Stimulated activated CD8-positive, alpha-beta memory T cell treated with anti-CD3 and anti-CD28 coated beads, Interleukin-7, amount 100 ng/mL, for 24 hours (primary cell): ENCODE measurements at places on chromosomes 3 and 15.

- no peak for DNase-seq
Measured at GRCh38 chr3:154247806-154248415, 76.4 kb downstream of the DHX36 start.

DNA sequence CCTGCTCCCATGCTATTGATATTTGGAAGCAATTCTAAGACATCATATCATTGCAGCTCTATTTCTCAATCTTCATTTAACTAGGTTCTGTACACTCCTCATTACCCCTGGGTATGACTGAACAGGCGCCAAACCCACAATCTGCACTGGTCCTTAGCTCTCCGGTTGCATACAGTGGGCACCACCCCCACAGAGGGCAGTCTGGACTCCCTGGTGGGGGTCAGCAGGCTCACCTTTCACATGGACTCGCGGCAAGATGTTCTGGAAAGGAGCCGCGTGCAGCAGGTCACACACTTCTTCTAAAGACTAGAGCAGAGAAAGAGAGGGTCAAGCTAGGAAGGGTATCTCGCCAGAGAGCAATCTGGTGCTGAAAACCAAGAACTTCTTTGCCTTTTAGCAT, 36.5 kb downstream of the NIPA2 start:
- DNase-seq, result no peak

GRCh38 chr15:95804484-95804883, 526.0 kb upstream of the NR2F2 start:
- DNase-seq, result no peak

DNA sequence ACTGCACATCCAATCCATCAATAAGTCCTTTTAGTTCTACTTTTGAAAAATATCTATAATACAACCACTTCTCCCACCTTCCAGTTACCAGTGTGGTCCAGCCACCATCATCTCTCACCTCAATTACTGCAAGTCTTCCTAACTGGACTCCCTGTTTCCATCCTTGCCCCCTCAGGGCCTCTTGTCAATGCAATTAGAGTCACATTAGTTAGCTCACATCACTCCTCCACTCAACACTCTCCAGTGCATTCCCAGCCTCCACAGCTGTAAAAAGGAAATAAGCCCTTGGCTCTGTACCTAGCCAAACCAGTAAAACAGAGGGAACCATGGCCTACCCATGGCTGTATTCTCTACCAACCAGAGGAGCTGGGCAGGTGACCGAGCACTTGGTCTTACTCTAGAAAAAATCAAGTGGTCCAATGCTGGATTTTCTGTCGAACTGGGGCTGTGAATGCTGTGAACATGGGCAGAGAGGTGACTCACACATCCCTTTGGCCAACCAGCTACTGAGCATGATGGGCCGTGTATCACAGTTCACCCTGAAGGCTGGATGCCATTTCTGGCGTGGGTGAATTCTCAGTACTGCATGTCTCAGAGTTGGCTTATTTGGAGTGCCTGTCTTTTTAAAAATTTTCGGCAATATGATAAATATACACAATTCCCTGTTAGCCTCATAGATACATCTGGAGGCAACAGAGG, 62.5 kb upstream of the C15orf61 start:
- no peak for DNase-seq

DNA sequence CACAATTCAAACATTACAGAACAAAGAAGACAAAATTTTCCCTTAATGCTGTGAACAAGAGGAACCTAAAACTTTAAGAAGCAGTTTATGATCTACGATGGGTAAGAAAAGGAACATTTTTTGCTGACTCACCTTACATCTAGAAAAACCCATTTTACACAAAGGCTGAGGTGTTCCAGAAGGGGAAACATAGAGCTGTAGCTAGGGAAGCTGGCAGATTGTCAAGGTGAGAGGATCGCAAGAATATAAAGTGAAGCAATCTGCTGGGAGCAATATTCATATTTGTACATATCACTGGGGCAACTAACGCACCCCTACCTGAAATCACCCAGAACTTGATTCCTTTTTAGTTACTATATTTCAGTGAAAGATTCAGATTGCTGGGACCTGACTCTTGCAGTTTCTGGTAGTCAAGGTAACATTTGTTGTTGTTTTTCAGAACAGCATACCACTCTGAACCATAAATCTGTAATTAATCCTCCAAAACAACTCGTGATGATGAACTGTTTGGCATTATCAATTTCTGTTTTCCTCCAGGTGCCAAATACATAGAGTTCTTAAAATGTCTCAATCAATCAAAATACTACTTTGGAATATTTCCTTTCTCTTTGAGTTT, 184.1 kb upstream of the LRRC3B start:
- DNase-seq, result no peak

GRCh38 chr15:31503256-31503655, 176.6 kb downstream of the KLF13 start:
- DNase-seq, result no peak

GRCh38 chr15:77632534-77633133, at the start of gene LINGO1:
Gene LINGO1 (minus strand): TSS chr15:77632912. CDS start chr15:77632315, 597 bp downstream.
- DNase-seq, result no peak

DNA sequence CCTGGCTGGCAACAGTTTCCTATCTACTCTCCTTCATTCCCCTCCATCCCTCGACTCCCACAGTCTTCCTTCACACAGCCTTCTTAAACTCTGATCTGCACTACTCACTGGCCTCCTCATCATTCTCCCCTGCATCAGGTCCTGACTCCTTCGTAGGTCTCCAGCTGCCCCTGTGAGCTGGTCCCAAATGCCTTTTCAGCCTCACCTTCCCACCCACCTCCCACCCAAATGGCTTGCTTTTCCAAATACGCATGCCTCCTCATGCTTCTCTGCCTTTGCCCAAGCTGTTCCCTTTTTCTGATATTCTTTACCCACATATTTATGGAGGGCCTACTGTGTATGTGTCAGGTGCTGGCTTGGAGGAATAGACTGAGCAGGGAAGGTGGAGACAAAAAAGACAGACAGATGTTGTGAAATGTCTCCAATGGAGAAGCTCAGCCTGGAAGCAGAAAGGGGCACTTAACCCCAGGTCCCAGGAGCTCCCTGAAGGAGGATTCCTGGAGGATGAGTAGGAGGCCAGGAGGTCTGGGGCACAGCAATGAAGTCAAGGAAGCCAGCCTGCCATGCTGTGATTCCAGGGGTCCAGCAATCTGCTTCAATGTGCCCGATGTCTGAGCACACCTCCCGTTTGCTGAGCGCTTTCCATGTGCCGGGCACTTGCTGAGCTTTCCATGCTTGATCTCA, 252.2 kb downstream of the SHQ1 start:
- DNase-seq, result no peak

DNA sequence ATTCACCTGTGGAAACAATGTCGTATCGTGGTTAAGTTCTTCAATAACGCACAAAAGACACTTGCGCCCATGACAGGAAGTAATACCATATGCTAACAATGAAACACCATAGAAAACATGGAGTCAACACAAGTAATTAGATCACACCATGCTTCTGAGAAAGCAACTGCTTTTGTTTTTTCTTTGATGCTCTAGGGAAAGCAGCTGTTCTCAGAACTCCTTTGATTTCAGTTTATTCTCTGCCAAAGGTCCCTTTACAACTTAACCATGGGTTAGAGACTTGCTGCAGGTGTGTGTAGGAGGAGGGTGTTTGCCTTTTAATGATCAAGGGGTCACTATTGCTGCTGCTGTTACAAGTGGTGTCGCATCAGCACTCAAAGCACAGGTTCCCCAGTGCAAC, 324.0 kb upstream of the SLCO3A1 start:
- no peak for DNase-seq

GRCh38 chr3:122886946-122887345, 92.1 kb downstream of the SLC49A4 start:
- no peak for DNase-seq

DNA sequence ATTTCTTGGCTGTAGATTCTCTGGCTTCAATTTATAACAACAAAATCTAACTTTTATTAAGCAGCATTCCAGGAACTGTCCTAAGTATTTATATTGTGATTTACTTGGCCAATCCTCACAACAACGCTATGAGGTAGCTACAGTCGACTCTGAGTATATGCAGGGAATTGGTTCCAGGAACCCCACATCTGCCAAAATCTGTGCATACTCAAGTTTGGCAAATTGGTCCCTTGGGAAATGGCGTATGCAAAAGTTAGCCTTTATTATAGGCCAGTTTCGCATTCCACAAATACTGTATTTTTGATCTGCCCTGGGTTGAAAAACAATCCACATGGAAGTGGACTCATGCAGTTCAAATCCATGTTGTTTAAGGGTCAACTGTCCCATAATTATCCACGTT, 53.9 kb downstream of the RAP2B start:
- no peak for DNase-seq

DNA sequence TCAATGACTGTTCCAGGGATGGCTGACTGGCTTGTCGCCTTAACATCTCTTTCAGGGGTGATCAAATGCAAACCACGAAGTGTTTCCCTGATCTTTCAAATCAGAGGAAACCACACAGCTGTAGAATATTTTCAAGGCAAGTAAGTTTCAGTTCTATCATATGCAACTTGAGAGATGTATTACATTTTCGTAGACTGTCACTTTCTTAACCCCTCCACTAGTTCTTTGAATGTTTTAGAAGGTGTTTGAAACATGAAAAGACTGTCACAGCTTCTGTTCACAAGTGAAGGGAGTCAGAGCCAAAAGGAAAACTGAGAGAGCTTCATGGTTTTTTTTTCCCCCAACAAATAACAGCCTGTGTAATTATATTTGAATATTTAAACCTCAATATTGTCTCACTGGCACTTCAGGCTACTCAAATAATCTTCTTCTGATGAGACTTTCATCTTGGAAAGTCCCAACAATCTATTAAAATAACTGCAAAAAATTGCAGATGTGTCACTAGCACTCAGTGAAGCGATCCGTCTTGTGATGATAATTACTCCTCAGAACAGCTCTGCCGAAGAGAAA, 25.9 kb upstream of the CAPN7 start:
- no peak for DNase-seq

DNA sequence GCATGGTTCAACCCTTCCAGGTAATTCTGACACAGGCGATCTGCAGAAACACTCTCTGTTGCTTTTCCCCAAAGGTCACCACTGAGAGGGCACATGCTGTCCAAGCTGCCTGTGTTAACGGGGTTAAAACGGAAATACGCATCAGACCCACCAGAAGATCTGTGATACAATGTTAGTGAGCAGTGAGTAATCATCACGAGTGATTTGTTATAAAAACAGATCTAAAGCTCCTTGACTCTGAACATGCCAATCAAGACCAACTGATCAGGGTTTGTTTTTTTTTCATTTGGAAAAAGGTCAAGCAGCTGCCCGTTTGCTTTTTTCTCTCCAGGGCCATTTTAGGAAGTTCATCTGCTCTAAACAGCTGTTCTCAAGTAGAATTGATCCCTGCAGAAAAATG, 43.2 kb downstream of the FGF12 start:
- DNase-seq, result no peak

- DNase-seq, result no peak
Measured at GRCh38 chr3:146781059-146781458, 175.9 kb upstream of the PLSCR5 start.

DNA sequence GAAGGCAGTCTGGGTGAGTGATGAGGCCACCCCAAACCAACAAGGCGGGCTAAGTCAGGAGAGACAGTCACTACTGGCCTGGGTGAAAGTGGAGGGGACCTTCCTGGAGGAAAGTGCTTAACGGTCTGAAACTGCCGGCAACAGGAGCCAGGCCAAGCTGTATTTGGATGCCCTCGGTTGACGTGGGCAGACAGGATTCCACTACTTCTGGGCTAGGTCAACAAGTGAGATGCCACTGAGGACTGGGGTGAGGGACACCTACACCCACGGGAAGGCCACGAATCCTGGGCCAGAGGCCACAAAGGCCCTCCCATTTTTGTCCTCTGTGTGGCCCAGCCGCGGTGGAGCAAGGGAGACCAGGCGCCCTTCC, 12.3 kb downstream of the SPTBN5 start:
- no peak for DNase-seq

DNA sequence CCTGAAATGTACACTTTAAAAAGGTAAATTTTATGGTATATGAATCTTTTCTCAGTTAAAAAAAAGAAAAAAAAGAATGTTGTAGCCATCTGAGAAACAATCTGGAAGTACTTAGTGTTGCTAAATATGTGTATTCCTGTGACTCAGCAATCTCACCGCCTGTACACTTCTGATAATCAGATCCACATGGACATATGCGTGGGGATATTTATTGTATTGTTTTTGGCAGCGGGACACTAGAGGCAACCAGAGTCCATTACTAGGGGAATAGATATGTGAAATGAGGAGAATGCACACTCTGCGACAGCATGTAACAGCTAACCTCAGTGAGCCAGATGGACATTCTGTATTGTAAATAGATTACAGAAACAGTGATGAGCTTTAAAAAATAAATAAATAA, 65.4 kb downstream of the AQP9 start:
- no peak for DNase-seq

DNA sequence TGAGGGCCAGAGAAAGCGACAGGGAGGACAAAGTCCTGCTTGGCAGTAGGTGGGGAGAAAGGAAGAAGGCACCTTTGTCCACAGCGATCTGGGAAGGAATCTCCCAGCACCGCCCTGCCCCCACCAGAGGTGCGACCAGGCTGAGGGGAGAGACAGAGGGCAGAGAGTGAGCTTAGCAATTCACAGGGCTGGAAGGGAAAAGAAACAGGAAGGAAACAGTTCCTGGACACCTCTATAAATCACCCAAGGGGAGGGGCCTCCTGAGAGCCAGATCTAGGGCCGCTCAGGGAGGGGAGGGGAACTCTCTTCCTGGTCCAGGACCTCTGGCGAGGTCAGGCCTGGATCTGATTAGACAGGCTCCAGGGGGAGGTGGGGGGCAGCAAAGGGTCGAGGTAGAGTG, 35.4 kb downstream of the RNU5B-1 start:
- no peak for DNase-seq

GRCh38 chr15:35481992-35482391, 64.0 kb downstream of the DPH6 start:
- no peak for DNase-seq

DNA sequence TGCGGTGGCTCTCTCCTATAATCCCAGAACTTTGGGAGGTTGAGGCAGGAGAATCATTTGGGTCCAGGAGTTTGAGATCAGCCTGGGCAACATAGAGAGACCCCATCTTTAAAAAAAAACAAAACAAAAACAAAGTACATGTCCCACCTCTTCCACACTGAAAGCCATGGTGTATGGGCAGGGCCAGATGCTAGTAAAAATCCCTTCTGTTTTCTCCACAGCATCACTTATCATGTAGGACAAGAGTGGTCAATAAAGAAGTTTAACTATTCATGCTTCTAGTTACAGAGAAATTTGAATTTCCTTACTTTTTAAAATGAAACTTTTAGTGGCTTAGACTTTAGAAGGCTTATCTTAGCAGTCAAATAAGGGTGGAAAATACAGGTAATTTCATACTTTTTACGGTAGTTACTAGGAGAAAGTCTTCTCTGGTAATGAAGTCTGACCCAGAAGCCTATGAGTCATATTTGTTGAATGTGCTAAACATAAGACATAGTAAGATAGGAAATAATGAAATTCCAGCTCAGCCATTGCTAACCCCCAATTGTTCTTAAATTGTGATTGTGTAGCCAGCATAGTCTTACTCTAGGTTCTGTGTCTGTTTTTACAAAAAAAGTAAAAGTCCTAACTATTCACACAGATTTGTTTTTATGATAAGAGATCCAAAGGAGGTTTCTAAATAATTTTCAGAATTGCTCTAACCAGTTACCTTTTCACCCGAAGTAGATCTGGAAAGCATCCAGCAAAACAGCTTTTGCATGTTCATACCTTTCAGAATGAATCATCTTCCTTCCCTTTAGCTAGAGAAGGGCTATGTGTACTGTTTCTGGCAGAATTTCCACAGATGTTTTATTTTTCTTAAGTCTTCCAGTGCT, 16.4 kb upstream of the ZNF609 start:
- DNase-seq, result no peak
